Ammon's horn (tissue), 1 donor: ENCODE measurements at places on chromosomes 6 and 20.
A peak's percentile ranks its signal among the peaks of the same experiment; 100 is the strongest.

DNA sequence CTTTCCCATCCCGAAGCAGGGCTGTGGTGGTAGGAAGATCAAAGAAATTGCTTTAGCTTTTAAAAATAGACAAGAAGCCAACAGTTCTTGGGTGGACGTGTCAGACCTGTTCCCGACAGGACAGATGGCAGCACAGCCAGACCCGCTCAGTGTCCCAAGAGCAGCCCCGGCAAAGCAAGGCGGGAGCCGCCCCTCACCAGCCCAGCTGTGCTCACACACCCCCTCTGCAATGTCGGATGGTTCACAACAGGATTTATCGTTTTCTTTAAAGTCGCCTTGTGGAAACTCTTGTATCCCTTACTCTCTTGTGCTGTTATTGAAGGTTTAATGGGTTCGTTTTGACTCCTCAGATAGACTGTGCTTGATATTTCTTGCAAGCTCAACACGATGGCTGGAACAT, 302.4 kb downstream of the THBS2 start:
- no peak for DNase-seq

GRCh38 chr6:87105823-87106222, 10.9 kb upstream of the CGA start:
- no peak for DNase-seq

DNA sequence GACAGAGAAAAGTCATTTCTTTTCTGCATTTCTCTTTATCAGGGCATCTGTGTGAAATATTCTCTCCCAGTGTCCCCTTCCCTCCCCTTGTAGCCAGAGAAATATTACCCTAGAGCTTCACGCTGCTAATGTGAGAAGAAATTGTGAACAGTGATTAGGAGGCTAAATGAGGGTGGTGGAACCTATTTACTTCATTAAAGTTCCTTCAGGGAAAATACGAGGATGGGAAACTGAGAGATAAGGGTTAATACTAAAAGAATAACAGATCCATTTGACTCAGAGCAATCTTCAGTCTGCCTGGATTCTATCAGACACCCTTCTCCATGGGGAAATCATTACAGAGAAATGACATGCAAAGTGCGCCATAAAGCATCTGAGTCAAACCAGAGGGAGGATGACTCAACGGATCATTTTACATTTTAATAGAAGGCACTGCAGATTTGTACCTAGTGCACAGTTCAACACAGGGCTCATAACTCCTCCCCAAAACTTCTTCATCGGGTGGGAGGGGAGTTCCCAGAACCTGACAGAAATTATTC, 131.3 kb downstream of the GJA10 start:
- DNase-seq: no peak

DNA sequence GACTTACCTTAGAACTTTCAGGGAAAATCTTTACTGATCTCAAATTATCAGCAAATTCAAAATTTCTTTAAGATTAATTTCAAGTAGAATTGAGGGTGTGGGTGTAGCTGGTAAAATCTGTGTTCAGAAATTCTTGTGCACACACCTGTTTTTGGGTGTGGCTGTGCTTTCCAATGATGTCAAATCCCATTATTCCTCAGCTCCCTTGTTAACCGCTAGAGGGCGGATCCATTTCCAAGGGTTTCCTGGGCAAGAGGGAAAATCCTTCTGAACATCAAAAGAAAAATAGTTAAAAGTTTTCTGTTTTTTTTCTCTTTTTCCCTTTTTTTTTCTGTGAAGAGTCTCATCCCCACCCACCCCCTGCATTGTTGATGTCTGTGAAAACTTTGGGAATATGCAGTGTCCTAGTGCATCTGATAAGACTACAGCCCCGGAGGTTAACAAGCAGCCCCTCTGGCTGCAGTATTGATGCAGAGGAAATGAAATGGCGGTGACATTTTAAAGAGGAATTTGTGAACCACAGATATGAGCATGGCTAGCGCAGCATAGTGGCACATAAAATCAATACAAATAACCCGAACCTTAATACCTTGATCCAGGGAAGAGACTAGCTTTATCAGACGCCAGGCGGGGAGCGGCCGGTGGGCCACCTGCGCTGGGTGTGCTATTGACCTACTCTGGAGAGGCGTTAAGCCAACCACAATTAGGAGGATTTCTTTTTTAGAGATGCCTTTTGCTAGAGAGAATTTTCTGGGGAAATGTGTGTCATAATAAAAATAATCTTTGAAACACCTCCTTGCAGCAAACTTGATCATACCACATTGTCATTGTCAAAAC, 130.9 kb downstream of the FOXA2 start:
- no peak for DNase-seq

GRCh38 chr20:47202733-47203667, 153.5 kb downstream of the ZMYND8 start:
- no peak for DNase-seq

DNA sequence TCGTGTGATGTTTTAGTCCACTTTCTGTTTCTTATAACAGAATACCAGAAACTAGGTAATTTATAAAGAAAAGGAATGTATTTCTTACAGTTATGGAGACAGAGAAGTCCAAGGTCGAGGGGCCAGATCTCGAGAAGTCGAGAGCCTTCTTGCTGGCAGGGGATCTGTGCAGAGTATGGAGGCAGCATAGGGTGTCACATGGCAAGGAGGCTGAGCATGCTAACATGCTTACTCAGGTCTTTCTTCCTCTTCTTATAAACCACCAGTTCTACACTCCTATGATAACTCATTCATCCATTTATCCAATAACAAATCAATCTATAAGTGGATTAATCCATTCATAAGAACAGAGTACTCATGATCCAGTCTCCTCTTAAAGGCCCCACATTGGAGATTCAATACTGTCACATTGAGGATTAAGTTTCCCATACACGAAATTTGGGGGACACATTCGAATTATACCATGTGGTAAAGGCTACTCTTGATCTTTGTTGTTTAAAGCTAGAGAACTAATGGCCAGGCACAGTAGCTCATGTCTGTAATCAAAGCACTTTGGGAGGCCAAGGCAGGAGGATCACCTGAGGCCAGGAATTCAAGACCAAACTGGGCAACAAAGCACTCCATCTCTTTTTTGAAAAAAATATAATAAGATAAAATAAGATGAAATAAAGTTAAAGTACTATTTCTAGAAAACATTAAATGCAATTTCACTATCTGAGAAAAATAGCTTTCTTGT, 2.1 kb downstream of the GOPC start:
- no peak for DNase-seq

GRCh38 chr6:105272786-105273185, 93.0 kb upstream of the POPDC3 start:
- DNase-seq: no peak

GRCh38 chr20:13200767-13201500, 20.1 kb upstream of the ISM1 start:
- no peak for DNase-seq

DNA sequence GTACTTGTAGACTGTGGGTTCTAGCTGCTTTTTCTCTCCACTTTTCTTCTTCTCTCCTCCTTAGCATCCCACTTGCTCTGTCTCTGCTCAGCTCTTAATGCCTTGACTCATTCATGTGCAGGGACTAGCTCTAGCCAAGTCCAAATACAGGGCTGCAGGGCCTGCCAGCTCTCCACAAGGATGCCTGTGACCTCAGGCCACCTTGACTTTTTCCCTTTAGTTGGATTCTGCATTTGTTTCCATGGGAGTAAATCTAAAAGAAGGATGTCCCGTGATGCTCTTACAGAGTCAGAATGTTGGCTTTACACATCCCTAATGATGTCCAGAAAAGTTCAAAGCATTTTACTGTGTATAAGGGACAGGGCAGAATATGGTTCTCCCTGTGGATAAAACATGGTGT, 101.8 kb upstream of the PREP start:
- no peak for DNase-seq

DNA sequence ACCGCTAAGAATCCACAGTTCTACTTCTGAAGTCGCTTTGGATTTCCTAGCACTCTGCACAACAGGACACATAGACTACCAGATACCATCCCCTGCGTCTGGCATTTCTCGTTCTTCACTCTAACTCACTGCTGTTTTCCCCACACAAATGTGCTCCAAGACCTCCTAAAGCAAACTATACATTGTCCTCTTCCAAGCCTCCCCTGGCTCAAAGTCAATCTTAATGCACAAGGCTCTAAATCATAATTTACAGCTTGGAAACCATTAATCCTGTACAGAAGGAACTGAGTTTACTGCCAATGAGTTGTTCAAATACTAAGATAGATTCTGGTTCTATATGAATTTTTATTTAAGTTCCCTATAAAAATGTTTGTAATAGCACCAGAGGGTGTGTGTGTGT, 128.5 kb downstream of the HIVEP2 start:
- DNase-seq: no peak

DNA sequence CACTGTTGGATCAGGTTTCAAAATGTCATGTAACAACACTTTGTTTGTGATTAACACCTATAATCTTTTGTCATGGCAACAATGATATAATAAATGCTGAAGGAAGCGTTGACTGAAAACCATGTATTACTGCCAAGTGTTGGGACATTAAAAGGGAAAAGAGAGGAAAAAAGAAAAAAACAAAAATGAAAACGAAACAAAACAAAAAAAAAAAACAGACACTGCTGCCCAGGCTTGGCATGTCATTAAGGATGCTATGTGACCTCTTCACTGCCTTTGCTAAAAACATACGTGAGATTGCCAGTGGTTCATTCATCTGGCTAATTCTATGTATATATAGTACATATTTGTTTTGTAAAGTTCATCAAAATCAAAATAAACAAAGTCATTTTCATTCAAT, 516.7 kb upstream of the RNF217 start:
- DNase-seq: no peak

- no peak for DNase-seq
These were observed 279.5 kb upstream of the SUPT3H start for GRCh38 chr6:45657226-45657625.

GRCh38 chr6:41538556-41539182, 7.5 kb upstream of the FOXP4 start:
- DNase-seq: no peak

DNA sequence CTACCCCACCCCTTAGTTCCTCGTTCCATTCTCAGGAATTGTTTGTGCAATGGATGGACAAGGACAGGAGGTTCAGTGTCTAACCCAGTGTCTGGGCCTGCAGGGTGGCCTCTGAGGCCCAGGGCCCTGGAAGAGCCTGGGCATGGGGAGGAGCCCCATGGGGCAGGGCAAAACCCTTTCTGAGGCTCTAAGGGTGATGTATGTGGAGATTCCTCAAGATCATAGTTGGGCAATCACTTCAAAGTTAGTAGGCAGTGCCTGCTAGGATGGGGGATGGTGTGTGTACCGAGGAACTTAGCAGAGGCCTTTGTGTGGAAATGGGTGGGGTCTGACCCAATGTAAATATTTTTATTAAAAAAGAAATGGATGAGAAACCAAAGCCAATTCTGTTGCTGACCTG, 6.7 kb upstream of the C2 start:
- DNase-seq: no peak

DNA sequence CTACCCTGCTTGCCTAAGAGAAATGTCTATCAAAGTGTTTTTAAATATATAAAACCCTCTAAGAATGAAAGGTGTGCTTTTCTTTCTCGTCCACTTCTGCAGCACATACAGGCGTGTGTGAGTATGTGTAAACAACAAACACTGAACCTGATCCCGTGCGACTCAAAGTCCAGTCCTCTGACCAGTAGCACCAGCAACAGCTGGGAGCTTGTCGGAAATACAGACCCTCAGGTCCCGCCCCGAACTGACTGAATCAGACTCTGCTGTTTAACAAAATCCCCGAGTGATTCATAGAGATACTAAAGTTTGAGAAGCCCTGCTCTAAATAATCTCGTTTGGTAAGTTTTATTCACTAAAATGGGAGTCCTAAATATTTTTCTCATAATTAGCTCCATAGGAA, 208.0 kb upstream of the KCNQ5 start:
- DNase-seq: no peak

DNA sequence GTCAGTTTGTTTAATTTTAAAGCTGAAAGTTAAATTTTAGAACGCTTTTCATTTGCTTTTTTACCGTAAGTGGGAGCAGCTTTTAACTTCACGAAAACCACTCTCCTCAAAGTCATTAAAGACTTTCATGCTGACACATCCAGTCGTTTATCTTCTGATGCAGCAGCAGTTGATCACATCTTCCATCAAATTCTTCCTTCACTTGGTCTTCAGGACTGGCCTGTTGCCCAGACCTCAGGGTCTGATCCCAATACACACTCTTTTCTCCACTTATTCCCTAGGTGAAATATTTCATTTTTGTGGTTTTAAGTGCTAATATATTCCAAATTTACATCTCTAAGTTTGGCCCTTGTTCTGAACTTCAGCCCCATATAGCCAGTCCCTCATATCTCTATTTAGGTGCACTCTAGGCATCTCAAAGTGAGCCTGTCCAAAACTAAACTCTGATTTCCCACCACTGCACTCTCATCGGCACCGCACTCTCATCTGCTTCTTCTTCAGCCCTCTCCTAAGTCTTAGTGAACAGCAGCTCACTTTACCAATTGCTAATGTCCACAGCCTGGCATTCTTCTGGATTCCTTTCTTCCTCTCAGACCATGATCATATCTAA, 20.4 kb downstream of the AFDN start:
- DNase-seq: no peak

GRCh38 chr6:42118162-42119001, 24.0 kb downstream of the C6orf132 start:
- DNase-seq: peak; percentile 38

DNA sequence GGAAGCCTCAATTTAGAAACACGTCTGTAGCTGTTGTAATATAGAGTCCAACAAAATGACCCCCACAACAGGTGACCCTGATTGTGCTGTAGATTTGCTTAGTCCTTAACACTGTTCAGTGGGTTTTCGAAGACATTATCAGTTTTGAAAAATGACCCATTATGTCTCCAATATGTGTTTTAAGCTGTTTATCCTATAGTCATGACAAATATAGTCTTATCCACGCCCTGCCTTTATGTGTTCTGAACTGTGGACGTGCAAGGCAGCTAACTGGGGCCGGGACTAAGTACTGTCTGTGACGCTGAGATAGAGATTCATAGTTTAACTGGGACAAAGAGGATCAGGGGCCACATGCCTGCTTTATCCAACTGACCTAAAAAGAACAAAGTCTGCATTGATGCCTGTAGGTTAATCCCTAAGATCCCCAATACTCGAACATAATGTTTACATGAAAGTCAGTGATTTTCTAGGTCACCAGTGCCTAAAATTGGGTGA, 192.4 kb downstream of the CD83 start:
- no peak for DNase-seq

GRCh38 chr6:24207413-24207812, 81.4 kb downstream of the NRSN1 start:
- DNase-seq: no peak

GRCh38 chr6:34638834-34639736, 57.5 kb downstream of the ILRUN start:
- DNase-seq: no peak

GRCh38 chr6:169880516-169880915, 129.1 kb downstream of the ERMARD start:
- DNase-seq: no peak

GRCh38 chr20:58839474-58839874, 11.2 kb downstream of the GNAS-AS1 start:
- DNase-seq: peak; percentile 28
